NCI-H1105 (cell line): ENCODE measurements at places on chromosomes 16 and 17.

DNA sequence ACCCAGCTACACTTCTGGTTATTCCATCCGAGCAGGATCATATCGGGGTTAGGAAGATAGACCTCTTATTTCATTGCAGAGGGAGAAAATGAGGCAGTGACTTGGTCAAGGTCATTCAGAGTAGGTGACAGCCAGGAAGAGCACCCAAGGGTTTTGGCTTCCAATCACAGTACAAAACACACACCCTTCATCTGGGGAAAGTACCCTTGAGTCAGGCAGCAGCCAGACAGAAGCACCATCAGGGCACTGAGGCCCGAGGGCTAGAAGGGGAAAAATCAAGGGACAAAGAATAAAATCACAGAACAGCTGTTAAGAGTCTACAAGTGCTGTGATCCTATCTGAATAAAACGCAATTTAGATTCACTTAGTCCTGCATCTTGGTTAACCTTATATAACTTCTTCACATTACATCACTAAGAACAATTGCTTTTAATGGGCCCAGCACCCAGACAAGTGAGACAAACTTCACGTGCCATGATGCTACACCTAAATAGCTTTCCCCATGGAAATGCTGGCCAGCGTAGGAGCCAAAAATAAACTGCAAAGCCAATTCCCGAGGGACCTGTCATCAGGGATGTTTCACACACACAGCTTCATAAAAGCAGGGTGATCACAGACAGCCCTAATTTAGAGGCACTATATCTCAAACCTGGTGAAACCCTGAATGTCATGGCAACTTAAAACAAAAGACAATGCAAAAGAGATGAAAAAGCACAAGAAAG lies 4.9 kb downstream of the UBE2O start:
- DNase-seq: no peak

- no peak for DNase-seq
These were observed 10.8 kb upstream of the NAGLU start for GRCh38 chr17:42525221-42525620.

GRCh38 chr16:19356024-19356952 lies 61.4 kb upstream of the TMC5 start:
- DNase-seq: no peak

- no peak for DNase-seq
These were observed 10.6 kb downstream of the KSR1 start for GRCh38 chr17:27466743-27467375.

- DNase-seq: no peak
These were observed 30.1 kb downstream of the FZD2 start for GRCh38 chr17:44587339-44587738.

DNA sequence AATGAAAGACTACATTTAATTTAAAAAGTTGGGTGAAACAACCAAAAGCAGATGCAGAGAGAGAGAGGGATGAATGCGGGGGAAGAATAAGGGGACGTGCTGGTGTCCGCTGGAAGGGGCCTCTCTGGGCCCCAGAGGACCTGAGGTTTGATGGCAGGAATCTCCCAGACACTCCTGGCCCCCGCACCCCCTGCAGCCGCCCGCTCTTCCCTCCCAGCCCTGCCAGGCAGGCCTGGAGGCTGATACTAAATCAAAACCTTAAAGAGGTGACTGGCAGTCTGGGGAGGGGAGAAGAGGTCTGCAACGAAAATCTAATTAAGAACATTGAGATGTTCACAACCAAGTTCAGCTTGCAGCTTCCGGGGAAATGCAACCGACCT lies 2.4 kb downstream of the FOXL1 start:
- no peak for DNase-seq

- DNase-seq: no peak
These were observed 24.6 kb downstream of the MARF1 start for GRCh38 chr16:15618392-15618791.

GRCh38 chr17:57424777-57425188 lies 168.5 kb downstream of the MSI2 start:
- no peak for DNase-seq

- DNase-seq: no peak
These were observed 9.9 kb downstream of the CYGB start for GRCh38 chr17:76527430-76528111.

DNA sequence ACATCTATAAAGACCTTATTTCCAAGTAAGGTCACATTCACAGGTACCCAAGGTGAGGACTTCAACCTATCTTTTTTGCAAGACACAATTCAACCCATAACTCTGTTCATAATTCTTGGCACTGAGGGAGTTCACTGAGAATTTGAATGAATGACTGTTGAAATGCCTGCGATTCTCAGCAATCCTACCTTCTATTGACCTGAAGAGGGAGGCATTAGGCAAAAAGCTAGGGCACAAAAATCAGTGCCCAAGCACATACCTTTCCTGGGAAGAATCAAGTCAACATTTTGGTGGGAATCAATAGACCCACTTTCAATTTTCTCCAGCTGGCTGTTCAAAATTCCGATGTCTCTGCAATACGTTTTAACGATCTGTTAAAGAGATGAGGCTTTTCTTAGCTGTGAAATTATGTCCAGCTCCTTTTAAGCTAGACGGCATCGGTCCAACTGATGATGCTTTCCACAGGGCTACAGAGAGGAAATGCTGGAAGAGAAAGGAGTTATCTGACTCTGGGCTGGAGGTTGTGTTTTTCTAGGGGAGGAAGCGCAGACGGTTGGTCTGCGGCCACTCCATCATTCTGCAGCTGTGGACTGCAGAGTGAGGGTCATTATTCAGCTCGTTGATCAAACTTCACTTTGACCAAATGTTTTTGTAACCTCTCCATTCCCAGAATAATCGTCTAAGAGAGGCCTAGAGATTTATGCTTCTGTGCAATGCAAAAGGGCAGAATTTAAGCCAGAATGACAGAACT lies 25.2 kb downstream of the BCO1 start:
- DNase-seq: no peak

- no peak for DNase-seq
These were observed 13.6 kb downstream of the CDC42EP4 start for GRCh38 chr17:73297934-73298861.

GRCh38 chr17:74442670-74443515 lies 11.0 kb downstream of the GPRC5C start:
- DNase-seq: peak; percentile 59

- DNase-seq: no peak
These were observed 7.8 kb upstream of the TEX19 start for GRCh38 chr17:82351254-82351712.

GRCh38 chr16:30533748-30534367 lies 800 bp downstream of the ZNF747 start:
- DNase-seq: no peak
